ENCODE measurements at places on chromosomes 12 and 14. TPM values are rescaled to one million over a fixed set of nuclear protein-coding genes. Genes with fewer than 3 reads are reported as not detected.

DNA sequence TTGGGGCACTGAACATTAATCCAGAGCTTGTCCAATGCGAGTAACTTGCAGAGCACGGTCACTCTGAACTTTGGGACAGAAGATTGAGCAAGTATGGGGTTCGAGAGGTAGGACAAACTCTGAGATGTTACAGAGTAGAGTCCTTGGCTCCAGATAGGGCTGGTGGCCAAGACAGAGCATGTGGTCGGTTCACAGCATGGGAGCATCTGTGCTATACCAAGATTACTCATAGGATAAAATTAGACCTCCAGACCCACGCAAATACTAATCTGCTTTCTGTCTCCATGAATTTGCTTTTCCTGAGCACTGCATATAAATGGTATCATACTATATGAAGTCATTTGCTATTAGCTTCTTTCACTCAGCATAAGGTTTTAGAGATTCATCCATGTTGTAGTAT is 93.4 kb upstream of the TBX5 start:
- DNase-seq: no peak
- H3K27me3 ChIP-seq: peaks cover 55% of the 10 kb centered on the region
- H3K4me1 ChIP-seq: 0 out of 2 replicates have a peak, but pooled peaks cover 5% of the 10 kb centered on the region
- H3K36me3 ChIP-seq: no peaks in the 10 kb centered on the region
- no peak overlapping the region for H3K27ac ChIP-seq
- H3K4me3 ChIP-seq: no peak overlapping the region

GRCh38 chr14:75718199-75718598 is 57.2 kb downstream of the TTLL5 start:
- H3K27ac ChIP-seq: no peak overlapping the region
- no peaks in the 10 kb centered on the region for H3K27me3 ChIP-seq
- no peak overlapping the region for H3K4me3 ChIP-seq
- H3K4me1 ChIP-seq: no peaks in the 10 kb centered on the region
- H3K36me3 ChIP-seq: no peaks in the 10 kb centered on the region

- H3K4me3 ChIP-seq: no peak overlapping the region
- DNase-seq: no peak
- no peaks in the 10 kb centered on the region for H3K27me3 ChIP-seq
- H3K4me1 ChIP-seq: no peaks in the 10 kb centered on the region
Measured at GRCh38 chr14:65038966-65039365, 52.3 kb downstream of the FNTB start.

- H3K27me3 ChIP-seq: no peaks in the 10 kb centered on the region
- no peak overlapping the region for H3K27ac ChIP-seq
- no peaks in the 10 kb centered on the region for H3K4me1 ChIP-seq
- no peak for DNase-seq
- H3K36me3 ChIP-seq: peaks cover 12% of the 10 kb centered on the region
Measured at GRCh38 chr14:90000935-90001334, 45.2 kb downstream of the TDP1 start.

- H3K36me3 ChIP-seq: peaks cover 21% of the 10 kb centered on the region
- DNase-seq: peak; percentile 78
- peak overlapping the region; percentile 82 for H3K27ac ChIP-seq
- no peaks in the 10 kb centered on the region for H3K27me3 ChIP-seq
Measured at GRCh38 chr12:121494093-121494787, 86.6 kb downstream of the KDM2B start.

The LTBR gene
- total RNA-seq: 6.8 TPM

The PTPN6 gene
- total RNA-seq: 25.3 TPM

The SYNDIG1L gene
- total RNA-seq: 1.6 TPM

The BIN2 gene
- total RNA-seq: 0.23 TPM

The CABP1 gene
- total RNA-seq: 5.2 TPM

Data from GM23338 (cell line).